Urinary bladder (tissue), 4 donors: ENCODE measurements at places on chromosomes 1 and 21. TPM values are rescaled to one million over a fixed set of nuclear protein-coding genes. Genes with fewer than 3 reads are reported as not detected.

DNA sequence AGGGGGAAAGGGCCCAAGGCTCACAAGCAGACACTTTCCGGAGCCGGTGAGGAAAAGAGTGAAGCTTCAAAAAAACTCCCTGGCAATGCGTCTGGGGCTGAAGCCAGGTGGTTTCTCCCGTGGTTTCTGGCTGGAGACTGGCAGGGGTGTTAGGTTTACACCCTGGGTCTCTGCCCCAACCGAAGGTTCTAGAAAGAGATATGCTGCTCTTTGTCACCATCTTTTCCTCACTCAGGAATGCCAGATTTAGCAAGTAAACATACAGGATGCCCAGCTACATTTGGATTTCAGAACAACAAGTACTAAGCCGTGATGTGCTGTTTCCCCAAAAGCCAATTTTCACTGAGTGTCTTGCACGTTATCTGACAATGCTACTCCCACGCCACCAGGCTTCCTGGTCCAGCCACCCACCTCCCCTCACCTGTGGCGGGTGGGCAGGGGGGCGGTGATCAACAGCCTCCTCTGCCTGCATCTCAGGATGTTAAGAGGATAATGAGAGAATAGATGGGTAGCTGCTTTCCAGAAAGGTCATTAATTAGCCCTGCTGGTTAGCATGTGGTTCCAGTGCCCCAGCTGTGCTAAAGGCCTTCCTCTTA, 69.6 kb upstream of the OLIG2 start:
- DNase-seq, result no peak

GRCh38 chr21:43277481-43278351, 108.9 kb downstream of the CRYAA start:
- DNase-seq, result no peak

- no peak for DNase-seq
Measured at GRCh38 chr1:181675091-181675917, 192.0 kb downstream of the CACNA1E start.

FCGR3A gene
- 4.5 TPM for total RNA-seq

- DNase-seq, result no peak
Measured at GRCh38 chr1:117036018-117036461, 24.1 kb upstream of the TTF2 start.

DNA sequence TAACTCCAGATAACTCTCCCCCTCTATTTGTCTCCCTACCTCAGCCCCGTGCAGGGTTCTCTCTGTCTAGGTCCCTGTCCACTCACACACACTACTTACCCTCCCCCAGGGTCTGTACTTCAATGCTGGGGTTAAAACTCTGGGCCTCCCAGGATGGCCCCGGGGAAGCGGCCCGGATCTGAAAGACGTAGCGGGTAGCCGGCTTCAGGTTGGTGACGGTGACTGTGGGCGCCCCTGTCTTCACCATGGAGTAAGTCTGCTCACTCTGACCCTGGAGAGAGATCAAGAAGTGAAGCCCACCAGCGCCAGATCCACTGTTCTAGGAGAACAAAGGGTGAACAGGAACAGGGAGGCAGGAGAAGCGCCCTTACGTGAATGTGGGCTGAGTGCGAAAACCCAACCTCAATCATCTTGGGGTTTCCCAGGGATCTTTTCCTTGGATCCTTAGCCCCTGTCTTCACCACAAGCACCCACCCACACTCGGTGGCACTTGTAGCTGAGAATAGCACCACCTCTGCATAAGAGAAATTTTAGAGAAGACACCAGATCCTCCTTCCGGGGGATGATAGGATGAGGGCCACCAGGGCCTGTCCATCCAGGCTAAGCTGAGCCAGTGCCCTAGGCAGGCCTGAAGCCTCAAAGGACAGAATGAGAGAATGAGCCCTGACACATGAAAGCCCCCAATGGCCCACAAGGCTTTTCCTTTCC, 33.5 kb downstream of the EPHA10 start:
- no peak for DNase-seq

RPS6KA1 gene
- 8.9 TPM for total RNA-seq

GRCh38 chr1:19370453-19371170, 58.5 kb downstream of the SLC66A1 start:
- no peak for DNase-seq

DNA sequence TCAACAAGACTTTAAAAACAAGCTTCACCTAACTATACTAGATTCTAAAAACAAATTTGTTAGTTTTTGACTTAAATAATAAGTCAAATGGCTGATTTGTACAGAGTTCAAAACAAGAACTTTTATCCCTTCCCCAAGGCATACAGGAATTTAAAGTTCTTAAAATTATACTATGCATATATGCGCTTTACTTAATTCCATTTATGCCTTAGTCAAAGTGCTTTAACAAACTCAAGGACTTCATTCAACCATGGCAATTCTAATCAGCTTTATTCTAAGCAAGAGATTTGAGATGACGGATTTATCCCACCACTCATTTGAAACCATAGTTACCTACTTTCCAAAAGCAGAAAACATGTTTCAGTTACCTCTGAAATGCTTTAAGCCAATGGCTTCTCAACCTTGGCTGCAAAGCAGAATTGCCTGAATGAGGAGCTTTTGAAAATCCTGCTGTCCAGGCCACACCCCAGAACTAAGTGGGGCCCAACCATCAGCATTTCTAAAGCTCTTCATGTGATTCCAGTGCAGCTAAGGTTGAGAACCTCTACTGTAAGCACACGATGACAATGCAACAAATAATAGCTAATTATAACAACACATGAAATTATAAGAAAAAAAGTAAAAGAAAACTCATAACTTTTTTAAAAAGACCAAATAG, 44.6 kb downstream of the TTLL7 start:
- no peak for DNase-seq

ERRFI1 gene
- 35.1 TPM for total RNA-seq

GRCh38 chr1:16241221-16241708, 4.3 kb upstream of the CPLANE2 start:
- DNase-seq, result no peak
